ENCODE measurements at places on chromosomes 1 and 21. TPM values are rescaled to one million over a fixed set of nuclear protein-coding genes. Genes with fewer than 3 reads are reported as not detected.
A peak's percentile ranks its signal among the peaks of the same experiment; 100 is the strongest.

GRCh38 chr1:41462680-41463004, 21.8 kb downstream of the EDN2 start:
- no peak for DNase-seq
- H3K27ac ChIP-seq, result no peak overlapping the region
- no peaks in the 10 kb centered on the region for H3K4me1 ChIP-seq
- H3K27me3 ChIP-seq, result peaks cover 5% of the 10 kb centered on the region
- H3K36me3 ChIP-seq, result no peaks in the 10 kb centered on the region
- no peak overlapping the region for H3K4me3 ChIP-seq

GRCh38 chr1:36420836-36421317, 23.2 kb upstream of the LSM10 start:
- H3K27ac ChIP-seq, result no peak overlapping the region
- no peak overlapping the region for H3K4me3 ChIP-seq
- H3K27me3 ChIP-seq, result no peaks in the 10 kb centered on the region
- peaks cover 7% of the 10 kb centered on the region for H3K4me1 ChIP-seq
- DNase-seq, result peak; percentile 84
- H3K36me3 ChIP-seq, result 0 out of 2 replicates have a peak, but pooled peaks cover 10% of the 10 kb centered on the region

DNA sequence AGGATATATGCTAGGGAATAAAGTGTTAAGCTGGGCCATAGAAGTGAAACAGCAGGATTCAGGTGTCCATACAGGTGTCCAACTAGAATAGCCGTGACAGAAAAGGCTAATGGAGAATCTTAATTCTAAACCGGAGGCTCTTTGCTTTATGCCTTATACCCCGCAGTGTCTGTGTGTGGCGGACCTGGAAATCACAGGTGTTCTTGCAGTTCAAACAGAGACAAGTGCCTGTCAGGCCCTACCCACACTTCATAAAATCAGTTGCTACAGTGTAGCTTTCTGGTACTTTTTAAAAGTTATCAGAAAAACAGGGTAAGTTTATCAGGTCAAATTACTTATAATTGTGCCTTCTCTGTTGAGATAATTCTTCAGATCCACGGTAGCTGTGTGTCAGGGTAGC, 293.9 kb downstream of the LRRC7 start:
- H3K4me3 ChIP-seq, result no peak overlapping the region
- H3K4me1 ChIP-seq, result no peaks in the 10 kb centered on the region
- H3K27ac ChIP-seq, result no peak overlapping the region
- DNase-seq, result no peak
- H3K36me3 ChIP-seq, result no peaks in the 10 kb centered on the region
- H3K27me3 ChIP-seq, result no peaks in the 10 kb centered on the region

DNA sequence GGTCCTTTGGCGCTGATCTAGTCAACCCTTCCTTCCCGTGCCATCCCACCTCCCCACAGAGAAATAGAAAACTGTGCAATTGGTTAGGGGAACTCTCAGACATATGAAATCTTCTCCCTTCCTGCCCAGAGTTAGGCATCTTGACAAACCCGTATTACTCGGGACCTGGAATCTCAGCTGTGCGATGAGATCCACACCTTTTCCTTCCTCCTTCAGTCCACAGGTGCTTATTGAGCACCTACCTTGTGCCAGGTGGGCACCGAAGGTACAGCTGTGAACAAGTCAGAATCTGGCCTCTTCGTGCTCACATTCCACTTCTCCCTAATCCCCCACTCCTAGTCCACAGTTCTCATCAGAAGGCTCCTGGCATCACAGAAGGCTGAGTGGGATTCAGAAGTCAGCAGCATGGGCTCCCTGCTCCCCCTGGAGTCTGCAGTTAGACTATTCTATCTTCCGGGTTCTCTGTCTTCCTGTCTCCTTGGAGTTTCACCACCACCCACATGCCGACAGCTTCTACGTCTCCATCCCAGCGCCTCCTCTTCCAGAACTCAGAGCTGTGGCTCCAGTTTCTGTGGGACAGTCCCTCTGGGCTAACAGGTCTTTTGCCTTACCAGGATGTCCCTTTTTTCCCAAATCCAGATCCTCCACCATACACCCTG, 23.0 kb downstream of the KNCN start:
- H3K4me1 ChIP-seq, result no peaks in the 10 kb centered on the region
- peaks cover 11% of the 10 kb centered on the region for H3K27me3 ChIP-seq
- H3K27ac ChIP-seq, result no peak overlapping the region

DNA sequence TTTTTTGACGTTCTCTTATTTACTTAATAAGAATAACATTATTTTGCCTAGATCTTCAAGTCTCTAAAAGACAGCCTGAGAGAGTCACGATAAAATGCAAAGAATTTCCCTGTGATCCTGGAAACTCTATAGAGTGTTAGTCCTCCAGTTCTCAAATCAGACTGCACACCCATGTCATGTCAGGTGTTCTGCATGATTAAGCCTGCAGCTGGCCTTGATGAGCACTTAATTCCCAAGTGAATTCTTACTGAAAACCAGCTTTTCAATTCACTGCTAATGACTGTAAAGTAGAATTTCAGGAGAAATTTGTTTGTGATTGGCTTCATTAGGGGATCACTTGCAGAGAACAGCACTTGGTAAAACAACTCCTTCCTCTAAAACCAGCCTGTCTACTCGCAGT, 41.9 kb downstream of the CHML start:
- H3K36me3 ChIP-seq, result no peaks in the 10 kb centered on the region
- DNase-seq, result no peak

DNA sequence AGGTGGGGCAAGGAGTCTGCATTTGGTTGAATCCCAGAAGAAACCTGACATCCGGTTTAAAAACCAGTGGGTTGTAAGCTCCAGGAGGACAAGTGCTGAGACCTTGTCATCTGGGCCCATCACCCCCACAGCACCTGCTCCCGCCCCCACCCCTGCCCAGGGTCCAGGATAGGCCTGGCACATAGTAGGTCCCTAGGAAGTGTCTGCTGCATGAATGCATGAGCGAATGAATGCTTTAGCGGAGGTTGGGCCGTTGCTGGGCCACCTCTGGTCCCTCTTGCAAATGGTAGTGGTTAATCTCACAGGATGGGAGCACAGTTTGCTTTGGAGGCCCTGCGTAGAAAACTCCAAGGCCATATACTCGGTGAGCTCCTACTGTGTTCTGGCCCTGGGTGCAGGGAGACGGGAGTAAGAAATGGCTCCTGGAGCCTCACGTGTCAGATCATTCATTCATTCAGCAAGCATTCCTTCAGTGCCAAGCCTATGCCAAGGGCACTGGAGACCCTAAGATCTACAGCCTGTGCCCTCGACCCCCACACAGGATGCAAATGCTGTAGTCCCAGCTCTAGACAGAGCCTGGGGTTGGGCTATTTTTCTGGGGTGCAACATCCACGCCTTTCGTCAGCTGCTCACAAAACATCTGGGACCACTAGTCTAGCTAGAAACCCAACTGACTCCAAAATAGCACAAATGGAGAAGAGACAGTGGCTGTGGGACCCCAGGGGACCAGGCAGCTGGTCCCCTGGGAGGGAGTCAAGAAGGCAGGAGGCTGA, 28.9 kb downstream of the EPHA2 start:
- H3K4me1 ChIP-seq, result peaks cover 13% of the 10 kb centered on the region
- no peaks in the 10 kb centered on the region for H3K27me3 ChIP-seq
- no peak overlapping the region for H3K27ac ChIP-seq
- H3K4me3 ChIP-seq, result no peak overlapping the region
- H3K36me3 ChIP-seq, result peaks cover 34% of the 10 kb centered on the region
- no peak for DNase-seq

- peaks cover 3% of the 10 kb centered on the region for H3K4me1 ChIP-seq
- DNase-seq, result no peak
- no peaks in the 10 kb centered on the region for H3K36me3 ChIP-seq
- no peaks in the 10 kb centered on the region for H3K27me3 ChIP-seq
- H3K4me3 ChIP-seq, result no peak overlapping the region
- no peak overlapping the region for H3K27ac ChIP-seq
Measured at GRCh38 chr1:64659478-64660138, 85.3 kb upstream of the RAVER2 start.

DNA sequence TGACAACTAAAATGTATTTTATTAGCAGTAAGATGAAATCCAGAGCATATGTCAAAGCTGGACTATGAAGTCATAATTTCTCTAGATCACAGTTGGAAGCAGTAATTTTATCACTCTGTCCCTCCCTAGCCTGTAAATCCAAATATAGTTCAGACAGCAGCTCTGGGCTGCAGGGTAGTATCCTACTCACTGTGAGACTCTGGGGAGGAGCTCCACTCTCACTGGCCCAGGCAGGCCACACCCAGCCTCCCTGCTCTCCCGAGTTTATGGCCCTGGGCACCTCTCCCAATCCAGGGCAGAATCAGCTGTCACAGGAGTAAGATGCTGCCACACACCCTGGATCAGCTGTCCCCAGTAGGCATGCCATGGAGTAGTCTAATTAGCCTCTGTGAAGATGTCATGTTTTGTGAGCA, 131.1 kb downstream of the HLCS start:
- H3K4me1 ChIP-seq, result no peaks in the 10 kb centered on the region
- peak; percentile 37 for DNase-seq
- H3K36me3 ChIP-seq, result no peaks in the 10 kb centered on the region
- no peaks in the 10 kb centered on the region for H3K27me3 ChIP-seq
- H3K4me3 ChIP-seq, result no peak overlapping the region

- H3K4me1 ChIP-seq, result peaks cover 18% of the 10 kb centered on the region
- peak overlapping the region; percentile 29 for H3K27ac ChIP-seq
- H3K36me3 ChIP-seq, result peaks cover 85% of the 10 kb centered on the region
- H3K4me3 ChIP-seq, result no peak overlapping the region
Measured at GRCh38 chr1:39003794-39004193, 12.7 kb downstream of the AKIRIN1 start.

DNA sequence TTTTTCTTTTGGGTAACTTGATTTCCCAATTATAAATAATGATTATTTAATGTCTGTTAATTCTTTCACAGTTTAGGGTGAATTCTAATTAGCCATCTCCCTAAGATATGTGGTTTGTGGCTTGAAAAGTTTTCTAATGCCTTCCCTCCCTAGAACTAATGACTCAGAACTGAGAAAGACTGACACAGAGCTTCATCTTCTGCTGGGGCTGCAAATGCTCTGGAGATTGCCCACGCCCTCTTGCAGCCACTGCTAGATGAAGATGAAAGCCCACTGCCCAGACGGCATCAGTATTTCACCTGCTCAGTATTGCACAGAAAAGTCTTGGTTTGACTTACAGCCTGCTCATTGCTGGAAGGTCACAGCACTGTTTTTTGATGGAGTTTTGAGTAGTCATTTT, 101.5 kb downstream of the ST6GALNAC3 start:
- H3K4me3 ChIP-seq, result no peak overlapping the region
- H3K27ac ChIP-seq, result no peak overlapping the region
- H3K4me1 ChIP-seq, result no peaks in the 10 kb centered on the region
- DNase-seq, result no peak

- no peak overlapping the region for H3K27ac ChIP-seq
- H3K36me3 ChIP-seq, result no peaks in the 10 kb centered on the region
- no peak for DNase-seq
- H3K4me3 ChIP-seq, result no peak overlapping the region
- no peaks in the 10 kb centered on the region for H3K27me3 ChIP-seq
Measured at GRCh38 chr1:4600615-4601460, 53.6 kb upstream of the AJAP1 start.

DNA sequence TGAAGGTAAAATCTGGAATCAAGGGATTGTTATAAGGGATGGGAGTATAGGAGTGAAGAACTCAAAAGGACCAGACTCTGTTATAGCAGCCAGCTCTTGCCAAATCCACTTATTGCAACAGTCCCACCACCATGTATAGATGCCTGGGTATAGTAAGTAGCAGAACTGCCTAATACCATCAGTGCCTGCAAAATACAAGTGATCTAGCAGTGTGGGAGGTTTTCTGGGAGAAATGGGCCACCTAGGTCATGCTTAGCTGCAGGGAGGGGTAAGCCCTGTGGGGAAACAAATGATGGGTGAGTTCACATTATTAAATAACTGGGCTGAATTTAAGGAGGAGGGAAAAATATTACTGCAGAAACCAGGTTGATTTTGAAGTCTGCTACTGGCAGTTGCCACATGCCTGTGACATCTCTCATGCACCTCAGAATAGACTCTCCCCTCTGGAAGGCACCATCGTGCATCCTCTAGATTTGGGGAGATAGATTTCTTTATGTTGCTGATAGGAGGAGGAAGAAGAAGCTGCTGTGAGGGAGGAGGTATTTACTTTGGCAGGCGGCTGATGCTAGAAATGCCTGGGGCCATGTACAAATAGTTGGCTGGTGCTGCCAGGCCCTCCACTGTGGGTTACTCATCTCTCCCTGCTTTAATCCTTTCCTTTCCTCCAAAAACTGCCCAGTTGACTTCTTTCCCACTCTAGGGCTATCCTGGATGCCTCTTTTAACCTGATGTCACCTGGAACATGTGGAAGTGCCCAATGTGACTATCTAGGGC, 27.5 kb downstream of the HLX start:
- DNase-seq, result peak; percentile 76
- no peak overlapping the region for H3K27ac ChIP-seq
- H3K4me1 ChIP-seq, result peaks cover 32% of the 10 kb centered on the region
- no peaks in the 10 kb centered on the region for H3K36me3 ChIP-seq

- H3K27me3 ChIP-seq, result no peaks in the 10 kb centered on the region
- DNase-seq, result no peak
- no peak overlapping the region for H3K27ac ChIP-seq
- H3K4me1 ChIP-seq, result no peaks in the 10 kb centered on the region
Measured at GRCh38 chr1:17225140-17225539, 20.2 kb downstream of the PADI1 start.

GRCh38 chr1:119911775-119912174, 15.5 kb upstream of the ADAM30 start:
- no peaks in the 10 kb centered on the region for H3K27me3 ChIP-seq
- H3K4me1 ChIP-seq, result no peaks in the 10 kb centered on the region
- peaks cover 33% of the 10 kb centered on the region for H3K36me3 ChIP-seq
- no peak overlapping the region for H3K27ac ChIP-seq
- no peak for DNase-seq
- no peak overlapping the region for H3K4me3 ChIP-seq

DNA sequence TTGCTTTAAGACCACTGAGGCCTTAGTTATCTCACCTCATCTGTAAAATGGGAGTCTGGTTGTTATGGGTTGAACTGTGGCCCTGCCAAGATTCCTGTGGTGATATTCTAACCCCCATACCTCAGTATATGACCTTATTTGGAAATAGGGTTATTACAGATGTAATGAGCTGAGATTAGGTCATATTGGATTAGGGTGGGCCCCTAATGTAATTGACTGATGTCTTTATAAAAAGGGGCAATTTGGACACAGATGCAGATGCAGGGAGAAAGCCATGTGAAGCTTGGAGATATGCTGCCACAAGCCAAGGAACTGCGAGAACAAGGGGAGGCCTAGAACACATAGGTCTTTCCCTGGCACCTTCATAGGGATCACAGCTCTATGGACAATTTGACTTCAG, 3.9 kb downstream of the C1orf87 start:
- H3K4me3 ChIP-seq, result no peak overlapping the region
- H3K27ac ChIP-seq, result no peak overlapping the region
- no peak for DNase-seq
- H3K4me1 ChIP-seq, result peaks cover 34% of the 10 kb centered on the region
- H3K27me3 ChIP-seq, result 0 out of 2 replicates have a peak, but pooled peaks cover under 1% of the 10 kb centered on the region

- no peak overlapping the region for H3K27ac ChIP-seq
- no peak for DNase-seq
- peak overlapping the region; percentile 67 for H3K4me3 ChIP-seq
- no peaks in the 10 kb centered on the region for H3K27me3 ChIP-seq
- no peaks in the 10 kb centered on the region for H3K36me3 ChIP-seq
- H3K4me1 ChIP-seq, result no peaks in the 10 kb centered on the region
Measured at GRCh38 chr1:30909365-30910068, 959 bp upstream of the SDC3 start.

Gene LCE3E
- polyA plus RNA-seq, result not detected

Gene SLC37A1
- 0.23 TPM for polyA plus RNA-seq

Gene AADACL3
- polyA plus RNA-seq, result not detected

Gene PRMT2
- 145 TPM for polyA plus RNA-seq

Gene HENMT1
- 6.3 TPM for polyA plus RNA-seq

Gene KCNJ10
- not detected for polyA plus RNA-seq

Gene ITLN1
- not detected for polyA plus RNA-seq

Gene HORMAD1
- polyA plus RNA-seq, result not detected

Gene RGS4
- 13.3 TPM for polyA plus RNA-seq

Gene SHISAL2A
- not detected for polyA plus RNA-seq

Gene OLIG2
- not detected for polyA plus RNA-seq

Gene ADGRB2
- 1.3 TPM for polyA plus RNA-seq

Measured in GM23248 (cell line).